ENCODE measurements at places on chromosomes 13 and 19.

GRCh38 chr19:40341601-40342482 lies 6.4 kb downstream of the C19orf47 start:
- DNase-seq, result no peak

DNA sequence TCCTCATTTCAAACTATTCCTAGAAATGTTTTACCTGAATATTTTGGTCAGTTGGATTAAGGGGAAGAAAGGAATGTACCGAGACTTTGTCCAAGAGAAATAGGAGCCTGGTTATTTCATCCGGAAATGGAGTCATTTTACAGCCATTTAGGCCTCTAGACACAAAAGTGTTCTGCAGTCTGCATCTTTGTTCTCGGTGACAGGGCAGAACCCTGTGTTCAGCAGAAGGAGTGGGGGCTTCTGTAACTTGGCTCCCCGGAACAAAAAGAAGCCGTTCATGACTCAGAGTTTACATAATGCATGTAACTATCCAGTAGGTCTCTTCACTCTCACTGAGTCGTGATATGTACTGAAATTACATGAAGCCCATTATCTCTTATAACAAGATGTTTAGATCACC lies 21.6 kb upstream of the FNDC3A start:
- DNase-seq, result no peak

DNA sequence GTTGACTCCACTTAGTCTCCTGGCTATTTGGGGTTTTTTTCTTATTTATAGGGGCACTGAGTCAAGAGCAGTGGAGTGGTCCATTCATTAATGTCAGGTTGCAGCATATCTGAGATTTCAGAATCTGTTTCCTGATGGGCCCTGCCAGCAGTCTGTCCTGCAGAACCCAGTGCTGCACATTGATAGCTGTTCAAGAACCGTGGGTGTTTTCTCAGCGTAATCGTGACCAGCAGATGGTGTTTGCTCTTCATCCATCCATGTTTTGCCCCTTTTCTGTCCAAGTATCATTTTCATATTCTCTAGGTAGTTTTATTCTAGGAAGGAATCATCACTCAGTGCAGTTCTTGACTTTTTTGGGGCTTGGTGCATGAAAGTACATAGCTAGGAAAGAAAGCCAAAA lies 166.5 kb downstream of the ATP8A2 start:
- no peak for DNase-seq

DNA sequence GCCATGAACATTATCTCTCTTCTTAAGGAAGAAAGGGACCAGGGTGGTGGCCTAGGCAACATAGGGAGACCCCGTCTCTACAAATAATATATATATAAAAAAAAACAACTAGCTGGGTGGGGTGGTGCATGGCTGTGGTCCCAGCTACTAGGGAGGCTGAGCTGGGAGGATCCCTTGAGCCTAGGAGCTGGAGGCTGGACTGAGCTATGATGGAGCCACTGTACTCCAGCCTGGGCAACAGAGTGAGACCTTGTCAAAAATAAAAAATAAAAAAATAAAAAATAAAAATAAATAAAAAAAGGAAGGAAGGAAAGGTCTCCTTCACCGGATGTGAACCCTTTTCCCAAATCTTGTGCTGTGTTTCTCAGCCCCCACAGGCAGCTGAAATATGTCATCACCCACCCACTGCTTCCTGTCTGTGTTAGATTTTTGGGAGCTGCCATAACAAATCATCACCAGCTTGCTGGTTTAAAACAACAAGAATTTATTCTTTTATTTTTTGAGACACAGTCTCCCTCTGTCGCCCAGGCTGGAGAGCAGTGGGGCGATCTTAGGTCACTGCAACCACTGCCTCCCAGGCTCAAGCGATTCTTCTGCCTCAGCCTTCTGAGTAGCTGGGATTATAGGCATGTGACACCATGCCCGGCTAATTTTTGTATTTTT lies 9.5 kb upstream of the TSPAN16 start:
- DNase-seq, result no peak

DNA sequence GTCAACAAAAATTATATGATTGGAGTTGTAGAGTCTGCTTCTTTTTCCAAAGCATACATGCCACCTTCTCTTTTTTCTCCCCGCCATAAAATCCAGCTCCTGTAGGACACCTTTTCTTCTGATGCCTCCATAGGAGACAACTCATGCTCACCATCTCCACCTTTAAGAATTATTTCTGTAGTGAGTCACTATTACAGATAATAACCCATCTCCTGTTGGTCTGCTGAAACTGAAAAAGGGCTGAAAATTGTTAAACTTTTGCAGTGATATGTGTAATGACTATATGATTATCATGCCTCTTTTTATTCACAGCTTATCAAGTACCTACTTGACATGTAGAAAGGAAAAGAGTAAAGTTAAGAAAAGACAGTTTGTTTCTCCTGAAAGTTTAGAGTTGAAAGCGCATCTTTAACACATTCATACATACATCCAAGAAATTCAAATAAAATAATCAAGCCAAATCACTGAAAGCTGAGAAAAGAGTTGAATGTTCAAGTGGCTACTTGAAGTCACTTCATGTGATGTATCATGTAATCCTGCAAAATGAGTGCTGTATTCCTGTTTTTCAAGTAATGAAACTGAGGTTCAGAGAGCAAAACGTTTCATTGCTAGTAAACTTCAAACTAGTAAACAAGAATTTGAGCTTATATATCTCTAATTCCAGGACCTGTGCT lies 35.5 kb upstream of the LPAR6 start:
- no peak for DNase-seq

DNA sequence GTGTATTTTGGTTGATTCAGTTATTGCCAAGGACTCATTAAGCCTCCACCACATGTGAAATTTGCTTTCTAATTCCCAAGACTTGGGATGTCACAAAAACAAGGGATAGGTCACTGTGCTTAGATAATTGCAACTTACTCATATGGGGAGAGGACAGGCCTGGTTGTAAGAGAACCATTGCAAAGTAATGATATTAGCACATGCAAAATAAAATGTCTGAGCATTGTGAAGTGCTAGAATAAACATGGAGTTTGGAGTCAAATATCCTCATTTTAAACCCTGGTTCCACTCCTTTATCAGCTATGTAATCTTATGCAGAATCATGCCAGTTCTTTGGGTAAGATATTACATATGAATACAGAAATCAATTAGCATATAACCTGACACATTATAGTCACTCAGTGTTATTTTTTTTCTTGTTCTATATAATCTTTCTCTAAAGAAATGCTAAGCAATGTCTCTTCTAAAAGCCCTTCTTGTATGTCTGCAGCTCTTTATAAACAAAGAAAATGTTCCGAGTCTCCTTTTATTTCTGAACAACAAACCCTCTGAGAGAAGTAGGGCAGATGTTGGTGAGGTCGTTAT lies 5.5 kb downstream of the CBY2 start:
- no peak for DNase-seq

GRCh38 chr13:58869566-58869965 lies 1238.0 kb downstream of the PCDH17 start:
- DNase-seq, result no peak

- no peak for DNase-seq
Measured at GRCh38 chr13:34411177-34411576, 530.9 kb upstream of the NBEA start.

GRCh38 chr13:94550062-94550738 lies 45.8 kb downstream of the TGDS start:
- DNase-seq, result no peak

DNA sequence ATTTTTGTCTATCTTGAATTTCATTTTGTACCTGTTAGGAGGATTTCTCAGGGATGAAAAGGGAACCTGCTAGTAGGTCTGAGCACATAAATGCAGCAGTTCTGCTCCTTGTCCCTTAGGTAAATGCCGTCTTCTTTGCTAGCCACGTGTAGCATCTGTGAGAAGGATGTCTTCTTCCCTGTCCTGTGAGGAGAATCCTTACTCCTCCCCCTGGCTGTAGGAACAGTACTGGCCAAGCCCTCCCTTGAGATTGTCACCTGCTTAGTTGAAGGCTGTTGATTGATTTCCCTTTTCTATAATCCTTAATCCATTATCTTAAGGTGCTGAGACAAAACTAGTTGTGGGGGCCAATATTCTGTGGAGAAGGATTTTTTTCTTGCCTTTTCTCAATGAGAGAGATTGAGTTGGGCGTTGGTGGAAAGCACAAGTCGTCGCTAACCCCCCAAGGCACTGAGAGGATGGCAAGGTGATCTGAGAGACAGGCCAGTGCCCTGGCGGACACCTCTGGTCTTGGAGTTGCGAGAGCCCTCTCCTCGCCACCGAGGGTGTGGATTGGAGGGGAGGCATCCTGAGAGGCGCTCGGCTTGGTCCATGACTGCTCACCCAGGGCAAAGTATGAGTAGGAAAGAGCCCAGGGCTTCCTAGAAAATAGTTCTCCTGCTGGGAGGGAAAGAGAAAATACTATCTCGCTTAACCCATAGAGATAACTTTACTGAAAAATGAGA lies 216.7 kb downstream of the ATP8A2 start:
- no peak for DNase-seq

- no peak for DNase-seq
Measured at GRCh38 chr19:660793-661426, 2.1 kb downstream of the RNF126 start.

DNA sequence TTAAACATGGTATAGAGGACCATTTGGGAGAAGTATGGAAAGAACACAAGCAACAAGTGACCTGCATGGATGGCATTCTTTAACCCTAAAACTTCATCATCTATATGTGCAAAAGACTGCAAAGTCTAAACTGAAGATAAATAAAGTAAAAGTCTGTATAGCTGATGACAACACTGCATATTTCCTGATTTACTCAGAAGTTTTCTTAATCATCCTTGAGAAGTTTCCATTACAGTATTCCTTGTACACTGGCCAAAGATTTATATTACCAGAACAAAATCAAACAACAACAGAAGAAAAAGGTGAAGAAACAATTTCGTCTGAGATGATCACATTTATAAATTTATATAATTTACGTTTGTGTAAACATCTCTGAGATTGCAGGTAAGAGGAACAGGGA lies 805.7 kb downstream of the PCDH9 start:
- DNase-seq, result no peak

GRCh38 chr19:34232566-34233481 lies 21.5 kb upstream of the GARRE1 start:
- DNase-seq, result no peak

- peak; percentile 80 for DNase-seq
Measured at GRCh38 chr19:18340990-18341868, 831 bp downstream of the PGPEP1 start.

- DNase-seq, result peak; percentile 93
Measured at GRCh38 chr19:46713781-46714443, 3.0 kb downstream of the PRKD2 start.
